ENCODE measurements at places on chromosomes 16 and 17. TPM values are rescaled to one million over a fixed set of nuclear protein-coding genes. Genes with fewer than 3 reads are reported as not detected.

The UTS2R gene
- not detected for polyA plus RNA-seq

The PROCA1 gene
- 14.9 TPM for polyA plus RNA-seq

The KRT16 gene
- polyA plus RNA-seq = not detected

The C1QTNF8 gene
- not detected for polyA plus RNA-seq

The TPSD1 gene
- polyA plus RNA-seq = not detected

The OR4D1 gene
- polyA plus RNA-seq = 0.50 TPM

Measured in GM23338 (cell line).